ENCODE measurements at places on chromosomes 4 and X.

- DNase-seq: no peak
These were observed 533.0 kb downstream of the BCOR start for GRCh38 chrX:39564751-39565150.

DNA sequence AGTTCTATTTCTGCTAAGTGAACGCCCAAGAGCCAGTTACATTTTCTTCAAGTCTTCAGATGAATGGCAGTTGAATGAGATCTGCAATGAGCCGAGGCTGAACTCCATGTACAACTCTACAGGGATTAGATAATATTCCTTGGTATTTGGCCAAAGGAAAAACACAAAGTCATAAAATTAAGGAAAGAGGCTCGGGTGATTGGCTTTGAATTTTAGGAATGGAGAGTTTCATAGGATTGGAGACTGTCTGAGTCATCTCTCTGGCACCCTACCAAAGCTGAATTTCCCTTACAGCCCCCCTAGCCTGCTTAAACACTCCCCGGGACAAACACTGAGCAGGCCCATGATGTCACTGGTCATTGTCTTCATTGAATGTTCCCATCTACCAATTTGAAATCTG is 188.0 kb upstream of the C1QTNF7 start:
- peak; percentile 70 for DNase-seq

- DNase-seq: no peak
These were observed 288.3 kb upstream of the GALNTL6 start for GRCh38 chr4:171524903-171525302.

- peak; percentile 45 for DNase-seq
These were observed 59.0 kb downstream of the WWC2 start for GRCh38 chr4:183158062-183158461.

- no peak for DNase-seq
These were observed 22.2 kb downstream of the CLCN4 start for GRCh38 chrX:10178866-10179463.

GRCh38 chrX:20454117-20454516 is 187.4 kb upstream of the RPS6KA3 start:
- DNase-seq: peak; percentile 62

GRCh38 chrX:13028871-13029636 is 15.4 kb downstream of the FAM9C start:
- DNase-seq: peak; percentile 63

GRCh38 chr4:85398276-85398675 is 76.7 kb upstream of the ARHGAP24 start:
- DNase-seq: peak; percentile 30

DNA sequence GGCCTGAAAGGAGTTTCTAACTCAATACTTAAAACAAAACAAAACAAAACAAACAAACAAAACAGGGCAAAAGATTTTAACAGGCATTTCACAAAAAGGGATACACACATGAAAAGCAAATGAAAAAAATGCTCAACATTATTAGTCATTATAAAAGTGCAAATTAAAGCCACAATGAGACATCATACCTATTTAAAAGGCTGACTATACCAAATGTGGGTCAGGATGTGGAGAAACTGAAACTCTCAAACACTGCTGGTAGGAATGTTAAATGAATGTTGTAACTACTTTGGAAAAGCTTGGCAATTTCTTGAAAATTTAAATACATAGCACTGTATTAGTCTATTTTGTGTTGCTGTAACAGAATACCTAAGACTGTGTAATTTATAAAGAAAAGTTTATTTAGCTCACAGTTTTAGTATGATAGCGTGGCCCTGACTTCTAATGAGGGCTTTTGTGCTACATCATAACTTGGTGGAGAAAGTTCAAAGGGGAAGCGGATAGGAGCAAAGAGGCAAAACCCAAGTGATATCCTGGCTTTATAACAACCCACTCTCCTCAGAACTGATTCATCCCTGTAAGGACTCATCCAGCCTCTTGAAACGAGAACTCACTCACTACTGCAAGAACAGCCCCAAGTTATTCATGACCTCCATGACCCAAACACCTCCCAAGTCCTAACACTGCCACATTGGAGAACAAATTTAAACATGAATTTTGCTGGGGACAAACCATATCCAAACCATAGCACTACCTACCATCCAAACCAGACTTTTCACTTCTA is 214.0 kb downstream of the TEX11 start:
- no peak for DNase-seq
